ENCODE measurements at places on chromosomes 7 and 10.

GRCh38 chr7:157488966-157489365 is 152.2 kb downstream of the DNAJB6 start:
- no peak for DNase-seq

- no peak for DNase-seq
These were observed 409.9 kb upstream of the SHH start for GRCh38 chr7:156222151-156222550.

GRCh38 chr10:114697061-114697598 is 39.1 kb upstream of the ABLIM1 start:
- DNase-seq = peak; percentile 2

- DNase-seq = no peak
These were observed 23.6 kb upstream of the ZRANB1 start for GRCh38 chr10:124918191-124918830.

- DNase-seq = no peak
These were observed 29.0 kb upstream of the GSDME start for GRCh38 chr7:24786306-24786705.
